ENCODE measurements at places on chromosomes 13 and 19.

DNA sequence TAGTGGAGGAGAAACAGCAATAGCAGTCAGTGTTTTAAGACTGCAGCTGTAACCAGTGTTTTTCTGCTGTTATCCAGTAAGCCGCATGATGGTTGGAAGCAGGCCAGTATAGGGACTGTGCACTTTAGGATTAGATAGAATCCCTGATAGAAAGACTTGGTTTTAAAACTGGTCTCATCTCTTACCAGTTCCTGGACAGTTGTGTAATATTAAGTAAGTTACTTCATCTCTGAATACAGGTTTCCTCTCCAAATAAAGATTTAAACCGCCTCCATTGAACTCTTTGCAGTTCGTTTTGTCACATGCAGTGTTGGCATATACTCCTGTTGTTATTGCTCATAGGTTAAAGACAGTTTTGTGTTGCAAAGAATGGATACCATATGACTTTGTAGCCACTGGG, 25.6 kb downstream of the URI1 start:
- DNase-seq: no peak

DNA sequence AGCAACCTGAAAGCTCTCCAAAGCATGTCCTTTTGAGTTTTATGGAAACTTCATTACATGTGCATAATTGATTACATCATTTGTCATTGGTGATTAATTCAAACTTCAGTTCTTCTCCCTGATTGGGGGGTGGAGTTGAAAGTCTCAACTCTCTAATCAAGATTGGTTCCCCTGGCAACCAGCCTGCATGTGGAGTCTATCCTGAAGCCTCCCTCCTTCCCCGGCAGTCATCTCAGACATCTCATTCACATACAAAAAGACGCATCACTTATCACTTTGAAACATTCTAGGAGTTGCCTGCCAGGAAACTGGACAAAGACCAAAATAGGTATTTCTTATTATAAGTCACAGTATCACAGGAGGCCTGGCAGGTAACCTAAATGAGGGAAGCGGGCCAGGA, 50.5 kb downstream of the TEX26 start:
- no peak for DNase-seq

DNA sequence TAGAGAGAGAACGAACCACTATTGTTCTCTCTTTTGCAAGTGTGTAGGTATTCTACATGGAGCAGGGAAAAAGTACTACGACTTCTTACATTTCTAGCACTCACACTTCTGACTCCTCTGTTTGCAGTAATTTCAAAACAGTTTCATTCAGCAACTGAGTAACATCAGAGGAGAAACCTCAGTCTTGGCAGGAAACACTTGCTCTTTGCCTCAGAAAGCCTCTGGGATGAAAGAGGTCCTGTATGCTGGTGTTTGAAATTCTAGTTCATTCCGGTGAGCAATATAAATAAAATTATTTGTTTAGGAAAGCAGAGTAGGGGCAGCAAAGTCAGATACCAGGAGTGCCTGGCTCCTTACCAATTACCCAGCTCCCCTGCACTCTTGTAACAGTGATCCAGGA, 595.5 kb downstream of the TBC1D4 start:
- DNase-seq: no peak

DNA sequence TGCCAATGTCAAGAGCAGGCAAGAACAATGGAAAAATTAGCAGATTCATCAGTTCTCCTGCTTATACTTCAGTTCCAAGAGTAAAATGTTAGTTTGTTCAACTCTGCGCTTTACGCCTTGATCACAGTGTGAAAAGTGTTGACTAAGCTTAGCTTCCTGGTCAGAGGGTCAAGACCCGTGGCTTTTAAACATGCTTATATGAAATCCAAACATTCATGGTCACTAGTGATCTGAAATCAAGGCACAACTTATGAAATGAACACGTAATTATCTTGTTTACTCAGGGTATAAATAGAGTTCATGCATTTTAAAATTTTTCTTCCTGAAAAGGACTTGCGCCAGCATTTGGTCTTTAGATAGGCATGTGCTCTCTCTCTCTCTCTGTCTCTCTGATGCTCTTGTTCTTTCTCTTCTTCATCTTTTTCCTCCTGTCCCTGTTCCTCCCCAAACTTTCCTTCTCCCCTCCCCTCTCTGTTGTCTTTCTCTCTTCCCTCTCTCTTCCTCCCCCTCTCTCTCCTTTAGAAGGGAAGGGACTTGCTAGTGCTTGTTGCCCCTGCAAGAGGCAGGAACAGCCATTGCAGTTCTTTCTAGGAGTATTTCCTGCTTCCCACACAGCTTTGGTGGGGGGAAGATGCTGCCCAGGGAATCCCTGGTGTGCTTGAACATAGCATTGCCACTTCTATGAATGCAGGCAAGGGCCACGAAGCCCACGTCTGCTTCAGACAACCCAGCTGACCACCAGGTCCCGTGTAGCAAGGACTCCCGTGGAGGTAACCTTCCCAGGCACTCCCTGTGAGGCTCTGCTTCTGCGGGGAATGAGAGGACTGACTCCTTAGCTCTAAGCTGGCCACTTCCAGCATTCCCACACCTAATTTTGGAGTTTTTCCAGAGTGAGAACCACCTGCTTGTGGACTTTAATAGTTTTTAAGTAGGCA, 7.1 kb upstream of the ZNF536 start:
- no peak for DNase-seq

GRCh38 chr13:113850722-113851479, 13.0 kb downstream of the GAS6 start:
- no peak for DNase-seq

- no peak for DNase-seq
These were observed 5.3 kb downstream of the TTYH1 start for GRCh38 chr19:54420383-54421168.

GRCh38 chr19:23851966-23852365, 62.7 kb upstream of the ZNF726 start:
- no peak for DNase-seq

GRCh38 chr13:97911311-97912138, 42.0 kb upstream of the IPO5 start:
- no peak for DNase-seq

All from RWPE2 (cell line).